ENCODE measurements at places on chromosomes 5 and 9. TPM values are rescaled to one million over a fixed set of nuclear protein-coding genes. Genes with fewer than 3 reads are reported as not detected.

Gene SLC34A3
- total RNA-seq = not detected

Gene FABP6
- not detected for total RNA-seq

DNA sequence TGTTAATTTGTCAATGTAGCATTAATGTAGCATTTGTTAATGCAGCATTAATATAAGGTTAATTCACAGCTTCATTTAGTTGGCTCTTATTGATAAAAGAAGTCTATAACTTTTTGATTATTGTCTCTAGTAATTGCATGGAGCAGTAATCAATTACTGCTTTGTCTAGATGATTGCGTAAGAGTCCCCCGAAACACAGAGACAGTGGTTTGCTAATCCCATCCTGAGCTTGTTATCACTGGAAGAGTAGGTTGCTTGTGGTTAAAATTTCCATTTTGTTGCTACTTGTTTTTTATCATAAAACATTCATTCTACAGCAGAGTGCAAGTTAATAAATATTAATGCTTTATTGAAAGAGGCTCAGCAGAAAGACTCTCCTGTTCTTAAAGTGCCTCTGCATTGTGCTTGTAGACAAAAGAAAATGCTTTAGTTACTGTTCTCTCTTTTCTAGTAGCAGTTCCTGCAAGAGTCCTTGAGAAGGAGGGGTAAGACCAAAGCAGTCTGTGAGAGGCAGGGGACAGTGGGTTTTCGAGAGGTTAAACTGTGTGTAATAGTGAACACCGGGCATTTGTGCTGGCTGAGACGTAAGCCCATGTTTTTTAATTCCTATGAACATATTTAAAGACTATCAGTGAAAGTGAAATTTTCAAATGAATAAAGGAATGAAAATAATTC, 291.7 kb downstream of the TRPM3 start:
- DNase-seq = no peak

DNA sequence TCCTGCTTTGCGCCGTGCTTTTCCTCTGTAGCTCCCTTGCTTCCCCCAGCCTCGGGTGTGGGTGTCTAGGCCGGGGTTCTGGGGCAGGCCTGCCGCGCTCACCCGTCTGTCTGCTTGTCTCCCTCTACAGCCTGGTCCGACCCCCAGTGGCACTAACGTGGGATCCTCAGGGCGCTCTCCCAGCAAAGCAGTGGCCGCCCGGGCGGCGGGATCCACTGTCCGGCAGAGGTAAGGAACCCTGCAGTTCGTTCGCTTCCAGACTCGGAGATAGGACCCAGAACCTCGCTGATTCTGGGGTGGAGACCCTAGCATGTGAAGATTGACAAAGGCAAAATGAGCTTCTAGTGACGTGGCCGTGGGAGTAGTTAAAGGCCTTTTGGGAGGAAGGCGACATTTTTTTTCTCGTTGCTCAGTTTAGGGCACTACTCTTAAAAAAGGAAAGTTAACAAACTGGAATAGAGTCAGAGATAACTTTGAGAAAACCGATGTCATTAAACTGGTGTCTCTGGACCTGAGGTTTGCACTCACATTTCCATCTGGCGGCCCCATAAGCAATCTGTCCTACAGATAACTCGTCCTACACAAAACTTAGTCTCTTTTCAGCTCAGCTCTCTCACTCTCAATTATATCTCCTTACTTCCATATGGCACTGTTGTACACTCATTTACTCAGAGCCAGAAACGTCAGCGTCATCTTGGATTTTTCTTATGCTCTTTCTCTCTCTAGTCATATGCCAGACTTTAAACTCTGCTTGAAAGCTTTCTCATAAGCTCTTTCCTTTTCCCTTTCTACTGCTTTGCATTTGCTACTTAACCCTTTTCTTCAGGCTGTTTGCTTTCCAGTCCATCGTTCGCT, 561 bp downstream of the SEC61B start:
- no peak for DNase-seq
